Effector memory CD8-positive, alpha-beta T cell (primary cell): ENCODE measurements at places on chromosomes 16 and 17.

DNA sequence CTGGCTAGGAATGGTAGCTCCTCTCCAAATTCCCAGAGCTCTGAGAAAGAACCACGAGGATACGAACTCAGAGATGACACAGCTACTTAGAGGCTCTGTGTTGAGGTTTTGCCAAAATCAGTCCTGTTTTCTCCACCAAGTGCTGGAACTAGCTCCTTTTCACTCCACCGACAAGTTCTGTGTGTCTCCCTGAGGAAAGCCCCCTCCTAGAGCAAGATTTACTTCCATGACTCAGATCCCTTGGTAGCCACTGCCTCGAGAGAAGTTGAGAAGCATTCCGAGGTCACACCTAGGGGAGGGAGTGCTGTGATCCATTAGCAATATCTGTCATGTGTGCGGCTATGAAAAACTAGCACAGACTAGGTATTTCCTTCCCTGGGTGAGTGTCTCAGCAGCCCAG, 30.6 kb downstream of the IL21R start:
- peak overlapping the region; percentile 74 for H3K27ac ChIP-seq
- no peak overlapping the region for H3K4me3 ChIP-seq
- peaks cover 81% of the 10 kb centered on the region for H3K36me3 ChIP-seq
- H3K27me3 ChIP-seq: no peaks in the 10 kb centered on the region
- DNase-seq: no peak

GRCh38 chr16:81896902-81897301, 114.4 kb downstream of the SDR42E1 start:
- no peaks in the 10 kb centered on the region for H3K27me3 ChIP-seq
- no peak for DNase-seq
- no peak overlapping the region for H3K27ac ChIP-seq

- peaks cover 52% of the 10 kb centered on the region for H3K36me3 ChIP-seq
- H3K27ac ChIP-seq: peak overlapping the region; percentile 99
- H3K4me1 ChIP-seq: peaks cover 28% of the 10 kb centered on the region
- H3K27me3 ChIP-seq: no peaks in the 10 kb centered on the region
These were observed 878 bp upstream of the DNAJA2 start for GRCh38 chr16:46974352-46974751.

- no peak overlapping the region for H3K27ac ChIP-seq
- H3K4me1 ChIP-seq: no peaks in the 10 kb centered on the region
- DNase-seq: no peak
These were observed 90.1 kb upstream of the CDC42EP4 start for GRCh38 chr17:73401911-73402310.

DNA sequence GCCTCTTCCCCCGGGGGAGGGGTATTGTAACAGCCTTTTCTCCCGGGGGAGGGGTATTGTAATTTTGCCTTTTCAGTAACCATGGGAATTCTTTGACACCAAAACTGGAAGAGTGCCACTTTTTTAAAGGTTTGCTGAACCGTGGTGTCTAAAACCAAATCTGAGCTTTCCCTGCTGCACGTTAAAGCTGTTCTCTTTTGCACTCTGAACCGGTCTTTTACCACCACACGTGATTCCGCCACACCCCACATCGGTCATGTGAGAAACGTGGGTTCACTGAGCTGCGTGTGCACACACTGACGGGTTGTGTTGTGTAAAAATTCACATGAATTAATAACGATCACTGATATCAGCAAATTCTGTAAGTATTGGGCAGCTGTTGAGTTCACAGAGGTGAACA, 9.2 kb upstream of the ACSF3 start:
- no peaks in the 10 kb centered on the region for H3K36me3 ChIP-seq
- H3K27ac ChIP-seq: no peak overlapping the region
- DNase-seq: no peak
- H3K4me1 ChIP-seq: peaks cover 2% of the 10 kb centered on the region
- peaks cover 11% of the 10 kb centered on the region for H3K27me3 ChIP-seq

GRCh38 chr17:79619196-79619595, 8.3 kb upstream of the RBFOX3 start:
- no peak overlapping the region for H3K4me3 ChIP-seq
- H3K36me3 ChIP-seq: peaks cover 5% of the 10 kb centered on the region
- H3K4me1 ChIP-seq: no peaks in the 10 kb centered on the region
- peaks cover 60% of the 10 kb centered on the region for H3K27me3 ChIP-seq

GRCh38 chr17:76912421-76913164, 44.4 kb downstream of the MGAT5B start:
- H3K4me3 ChIP-seq: no peak overlapping the region
- no peaks in the 10 kb centered on the region for H3K36me3 ChIP-seq
- DNase-seq: no peak

GRCh38 chr16:69928856-69929400, 22.2 kb upstream of the CLEC18A start:
- peaks cover 34% of the 10 kb centered on the region for H3K36me3 ChIP-seq
- no peaks in the 10 kb centered on the region for H3K27me3 ChIP-seq
- H3K27ac ChIP-seq: no peak overlapping the region
- no peak overlapping the region for H3K4me3 ChIP-seq
- peaks cover 2% of the 10 kb centered on the region for H3K4me1 ChIP-seq
- no peak for DNase-seq

DNA sequence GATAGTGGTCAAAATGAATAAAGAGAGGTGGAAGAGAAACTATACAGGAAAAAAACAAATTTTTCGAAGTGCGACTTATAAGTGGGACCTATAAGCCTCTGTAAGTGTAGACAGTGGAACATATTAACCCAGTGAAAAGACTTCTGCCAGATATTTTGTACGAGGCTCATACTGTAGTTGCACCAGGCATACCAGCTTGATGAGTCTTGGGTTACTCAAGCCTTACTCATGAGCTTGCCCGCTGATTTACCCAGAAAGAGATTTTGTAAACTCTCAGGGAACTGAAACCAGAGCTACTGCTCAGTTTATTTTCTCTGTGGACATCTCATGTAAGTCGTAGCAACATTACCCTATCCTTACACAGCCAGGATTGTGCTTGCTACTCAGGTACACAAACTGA, 708.0 kb upstream of the SOX9 start:
- H3K27me3 ChIP-seq: no peaks in the 10 kb centered on the region
- H3K27ac ChIP-seq: no peak overlapping the region
- no peak for DNase-seq
- no peaks in the 10 kb centered on the region for H3K4me1 ChIP-seq
- H3K4me3 ChIP-seq: no peak overlapping the region
- H3K36me3 ChIP-seq: no peaks in the 10 kb centered on the region
